Activated CD4-positive, alpha-beta T cell treated with anti-CD3 and anti-CD28 coated beads, Interleukin-2, amount 50 U/mL, for 1 hour (primary cell): ENCODE measurements at places on chromosomes 5 and 9.

- no peak for DNase-seq
These were observed 232.8 kb upstream of the PTGER4 start for GRCh38 chr5:40446910-40447309.

DNA sequence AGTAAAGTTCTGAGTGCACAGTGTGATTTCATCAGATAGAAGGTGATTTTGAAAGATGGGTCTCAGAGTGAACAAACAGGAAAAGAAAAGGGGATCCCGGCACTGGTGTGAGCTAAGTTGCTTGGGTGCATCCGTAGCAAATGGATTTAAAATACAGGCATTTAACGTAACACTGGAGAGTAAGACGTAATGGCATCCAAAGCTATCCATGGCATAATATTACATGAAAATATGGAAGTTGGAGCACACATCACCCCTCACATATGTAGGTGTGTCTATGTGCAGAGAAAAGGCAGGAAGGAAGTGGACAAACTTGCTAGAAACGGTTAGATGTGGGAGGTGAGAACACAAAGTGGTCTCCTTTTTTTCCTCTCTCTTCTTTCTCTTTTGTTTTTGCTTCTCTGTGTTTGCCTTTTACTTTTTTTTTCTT is 38.2 kb upstream of the SEMA4D start:
- no peak for DNase-seq

- DNase-seq = no peak
These were observed 69.3 kb downstream of the DENND1A start for GRCh38 chr9:123860603-123861002.

- DNase-seq = no peak
These were observed 648.2 kb downstream of the MAT2B start for GRCh38 chr5:164153469-164154172.

- DNase-seq = no peak
These were observed 357.5 kb downstream of the SPATA31D1 start for GRCh38 chr9:82346040-82346439.

- DNase-seq = no peak
These were observed 142.5 kb downstream of the DENND1A start for GRCh38 chr9:123787416-123787815.

DNA sequence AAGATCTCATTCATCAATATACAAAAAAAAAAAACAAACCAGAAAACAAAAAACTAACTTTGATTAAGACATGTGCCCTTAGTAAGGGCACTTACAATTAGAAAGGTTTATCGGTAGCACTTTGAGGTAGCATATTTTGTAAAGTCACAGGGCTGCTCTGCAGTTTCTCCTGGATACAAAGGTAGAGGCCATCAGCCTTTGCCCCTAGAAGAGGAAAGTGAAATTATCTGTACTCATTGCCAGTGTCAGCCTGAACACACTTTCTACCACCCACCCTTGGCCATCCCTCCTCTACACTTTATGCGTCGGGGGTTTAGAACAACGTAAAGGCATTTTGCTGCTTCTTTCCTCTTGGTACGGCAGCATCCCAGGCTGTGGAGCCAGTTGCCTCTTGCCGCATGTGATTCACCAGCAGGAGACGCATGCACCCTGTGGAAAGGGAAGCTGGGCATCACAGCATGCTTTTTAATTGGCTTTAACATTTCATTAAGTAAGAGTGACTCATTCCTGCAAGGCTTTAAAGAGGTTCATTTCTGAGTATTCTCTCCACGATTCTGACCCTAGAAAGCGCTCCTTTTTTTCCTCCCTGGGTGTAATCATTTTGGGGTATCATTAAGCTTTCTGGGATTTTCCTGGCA is 84.6 kb downstream of the CEMIP2 start:
- DNase-seq = no peak

DNA sequence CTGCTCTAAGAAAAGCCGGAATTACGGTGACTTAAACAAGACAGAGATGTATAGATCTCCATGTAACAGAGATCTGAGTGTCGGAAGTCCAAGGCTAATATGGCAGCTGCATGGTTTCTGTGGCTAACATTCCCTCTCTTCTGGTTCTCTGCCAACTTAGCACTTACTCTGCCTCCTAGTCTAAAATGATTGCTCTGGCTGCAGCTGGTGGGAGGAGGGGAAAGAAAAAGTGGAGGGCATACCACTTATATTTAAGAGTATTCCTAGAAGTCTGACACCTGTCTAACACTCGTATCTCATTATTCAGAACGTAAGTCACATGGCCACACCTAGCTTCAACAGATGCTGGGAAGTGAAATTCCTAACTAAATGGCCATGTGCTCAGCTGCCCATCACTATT is 551.5 kb upstream of the TLE4 start:
- DNase-seq = no peak

DNA sequence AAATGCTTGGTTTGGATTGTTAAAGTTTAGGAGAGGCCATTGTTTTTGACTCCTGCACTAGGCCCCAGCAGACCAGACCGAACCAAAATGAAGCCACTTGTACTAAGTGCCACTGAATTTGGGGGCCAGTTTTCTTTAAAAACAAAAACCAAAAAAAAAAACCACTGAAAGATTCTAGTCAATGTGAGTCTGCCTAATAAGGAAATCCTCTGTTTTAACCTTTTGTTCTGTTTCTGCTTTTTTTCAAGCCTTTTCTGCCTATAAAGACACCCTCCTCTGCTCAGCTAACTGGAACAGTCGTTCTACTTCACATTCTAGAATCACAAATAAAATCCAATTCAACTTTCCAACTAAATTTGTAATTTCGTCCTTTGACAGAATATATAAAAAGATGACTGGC is 64.9 kb downstream of the SERINC5 start:
- DNase-seq = no peak

DNA sequence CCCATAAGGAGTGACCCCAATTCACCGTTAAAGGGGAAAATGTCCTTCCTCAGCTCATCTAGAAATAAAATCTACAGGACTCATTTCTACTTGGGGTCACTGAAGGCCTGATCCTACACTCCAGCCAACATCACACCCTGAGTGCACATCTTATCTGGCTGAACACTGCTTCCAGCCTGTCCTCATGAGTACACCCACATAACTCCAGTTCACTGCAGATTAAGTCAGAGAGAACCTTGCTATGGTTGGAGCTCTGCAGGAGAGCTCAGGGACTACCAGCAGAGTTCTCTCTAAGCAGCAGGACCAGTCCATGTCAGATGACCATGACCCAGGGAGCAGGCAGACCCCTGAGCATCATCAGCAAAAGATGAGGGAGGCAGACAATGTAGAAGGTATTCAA is 126.9 kb upstream of the MAP3K1 start:
- no peak for DNase-seq

- DNase-seq = no peak
These were observed 559.7 kb upstream of the CYLC2 start for GRCh38 chr9:102435427-102435826.

DNA sequence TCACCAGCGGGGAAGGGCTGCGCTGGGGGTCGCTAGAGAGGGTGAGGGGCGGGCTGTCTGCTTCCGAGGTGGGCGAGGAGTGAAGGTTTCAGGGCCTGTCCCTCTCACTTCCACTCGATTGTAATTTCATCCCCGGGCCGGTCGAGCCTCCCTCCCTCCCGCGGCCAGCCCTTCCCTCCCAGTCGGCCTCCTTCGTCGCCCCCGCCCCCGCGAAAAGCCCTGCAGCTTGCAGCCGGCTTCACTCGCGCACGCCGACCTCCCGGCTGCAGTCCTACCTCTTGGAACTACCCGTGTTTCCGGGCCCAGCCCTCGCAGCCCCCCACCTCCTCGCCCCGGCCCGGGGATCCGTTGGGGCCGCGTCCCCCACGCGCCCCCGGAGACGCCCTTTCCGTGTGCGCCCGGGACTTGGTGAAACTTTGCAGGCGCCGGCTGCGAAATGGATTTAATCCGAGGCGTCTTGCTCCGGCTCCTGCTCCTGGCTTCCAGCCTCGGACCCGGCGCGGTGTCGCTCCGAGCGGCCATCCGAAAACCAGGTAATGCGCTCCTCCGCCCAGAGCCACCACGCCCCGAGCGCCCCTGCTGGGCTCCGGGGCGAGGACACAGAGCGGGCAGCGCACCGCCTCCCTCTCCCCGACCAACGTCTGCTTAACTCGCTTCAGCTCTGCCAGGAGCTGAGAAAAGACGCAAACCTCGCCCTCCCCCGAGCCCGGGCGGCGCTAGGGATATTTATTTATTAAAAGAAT is at the start of gene EGFLAM:
EGFLAM (plus strand) TSS at position 241 of the 743 bp plus-strand sequence; CDS start at position 437, 196 bp downstream.
- DNase-seq = no peak

DNA sequence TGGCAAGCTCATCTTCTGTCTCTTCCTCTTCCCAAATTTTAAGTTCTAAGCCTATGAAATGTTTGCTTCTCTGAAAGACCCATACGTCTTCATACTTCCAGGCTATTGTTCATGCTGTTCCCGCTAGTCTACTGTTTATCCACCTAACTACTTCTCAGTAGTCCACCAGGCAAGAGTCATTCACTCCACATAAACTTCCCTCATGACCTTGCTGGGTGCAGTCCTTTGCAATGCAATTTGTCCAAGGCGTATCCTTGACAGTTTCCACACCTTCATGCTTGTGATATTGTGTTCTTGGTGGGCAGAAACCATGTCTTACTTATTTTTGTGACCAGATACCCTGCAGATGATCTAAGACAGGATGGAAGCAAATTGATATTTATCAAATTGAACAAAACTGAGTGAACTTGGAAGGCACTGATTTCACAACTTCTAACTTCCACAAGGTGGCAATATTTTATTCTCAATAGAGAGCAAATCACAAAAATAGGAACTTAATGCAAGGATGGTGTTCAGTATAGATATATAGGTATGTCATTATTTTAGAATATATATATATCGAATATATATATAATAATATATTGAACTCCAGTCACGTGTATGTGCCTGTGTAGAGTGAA is 30.3 kb downstream of the TYRP1 start:
- no peak for DNase-seq

DNA sequence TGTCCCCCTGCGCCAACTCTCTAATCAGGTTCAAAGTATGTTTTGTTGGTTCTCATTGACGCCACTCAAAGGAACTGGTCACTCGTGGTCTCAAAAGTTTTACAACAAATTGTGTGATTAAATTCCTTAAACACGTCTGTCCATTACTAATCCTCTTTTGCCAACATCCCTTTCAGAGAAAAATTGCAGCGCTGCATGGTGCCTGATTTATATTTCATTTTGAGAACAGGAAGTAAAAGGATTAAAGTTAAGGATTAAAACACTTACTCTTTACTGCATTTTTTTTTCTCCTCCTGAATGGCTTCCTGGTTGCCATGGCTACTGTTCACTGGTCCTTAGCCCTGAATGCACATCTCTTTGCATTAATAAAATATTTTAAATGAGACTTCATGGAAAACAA is 383.5 kb downstream of the GLIS3 start:
- DNase-seq = no peak

DNA sequence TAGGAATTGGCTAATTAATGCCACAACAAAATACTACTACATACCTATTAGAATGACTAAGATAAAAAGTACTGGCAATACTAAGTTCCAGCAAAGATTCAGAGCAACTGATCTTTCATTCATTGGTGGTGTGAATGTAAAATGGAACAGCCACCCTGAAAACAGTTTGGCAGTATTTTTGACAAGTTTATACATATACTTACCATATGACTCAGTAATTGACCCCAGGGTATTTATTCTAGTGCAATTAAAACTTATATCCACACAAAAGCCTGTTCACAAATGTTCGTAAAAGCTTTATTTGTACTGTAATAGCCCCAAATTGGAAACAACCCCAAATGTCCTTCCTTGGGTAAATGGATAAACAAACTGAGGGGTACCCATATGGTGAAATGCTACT is 270.8 kb upstream of the ACTBL2 start:
- DNase-seq = no peak

GRCh38 chr9:116471093-116471906 is 215.8 kb upstream of the TRIM32 start:
- DNase-seq = no peak
